ENCODE measurements at places on chromosomes 16 and 17.
A peak's percentile ranks its signal among the peaks of the same experiment; 100 is the strongest.

- DNase-seq = no peak
These were observed 8.0 kb downstream of the PSMD11 start for GRCh38 chr17:32452281-32452680.

DNA sequence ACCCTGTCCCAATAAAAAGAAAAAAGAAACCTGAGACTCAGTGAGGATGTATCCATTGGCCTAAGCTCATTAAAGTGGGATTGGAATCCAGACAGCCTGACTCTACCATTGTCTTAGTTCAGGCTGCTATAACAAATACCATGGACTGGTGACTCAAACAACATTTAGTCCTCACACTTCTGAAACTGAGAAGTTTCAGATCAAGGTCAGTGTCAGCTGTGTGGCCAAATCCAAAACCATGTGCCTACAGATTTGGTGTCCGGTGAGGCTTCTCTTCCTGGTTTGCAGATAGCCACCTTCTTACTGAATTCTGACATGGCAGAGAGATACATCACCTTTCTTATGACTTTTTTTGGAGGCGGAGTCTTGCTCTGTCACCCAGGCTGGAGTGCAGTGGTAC, 53.3 kb upstream of the KDM8 start:
- DNase-seq = no peak

DNA sequence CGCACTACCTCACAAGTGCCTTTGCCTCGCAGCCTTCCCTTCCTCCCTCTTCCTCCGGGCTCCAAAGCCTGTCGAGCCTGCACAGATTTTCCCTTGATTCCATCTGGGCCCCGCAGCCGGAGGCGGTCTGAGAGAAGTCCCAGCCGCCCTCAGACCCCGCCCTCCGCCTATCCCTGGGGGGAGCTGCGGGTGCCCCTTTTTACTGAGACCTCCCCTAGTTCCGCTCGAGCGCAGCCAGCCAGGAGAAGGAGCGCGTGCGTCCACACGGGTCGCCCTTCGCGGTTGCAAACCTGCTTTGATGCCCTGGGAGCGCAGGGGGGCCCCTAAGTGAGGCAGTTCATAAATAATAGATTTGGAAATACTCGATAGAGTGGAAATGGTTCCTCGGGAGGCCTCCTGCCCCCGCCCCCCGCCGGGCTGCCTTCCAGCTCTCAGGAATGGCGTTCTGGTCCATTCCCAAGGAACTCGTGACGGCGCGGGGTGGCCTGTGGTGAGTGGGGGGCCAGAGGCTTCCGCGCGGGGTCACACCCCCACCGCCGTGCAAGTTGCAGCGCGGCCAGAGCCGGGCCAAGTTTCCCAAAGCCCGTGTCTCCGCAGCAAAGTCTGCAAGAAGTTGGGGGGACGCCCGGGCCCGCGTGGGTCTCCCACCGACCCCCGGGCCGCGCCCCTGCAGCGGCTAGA, 610 bp downstream of the C16orf74 start:
- DNase-seq = no peak

GRCh38 chr17:49574945-49575678, 559 bp upstream of the NXPH3 start:
- no peak for DNase-seq

- no peak for DNase-seq
These were observed 7.0 kb upstream of the METTL22 start for GRCh38 chr16:8614435-8615029.

GRCh38 chr16:17515421-17516210, 44.9 kb upstream of the XYLT1 start:
- no peak for DNase-seq

DNA sequence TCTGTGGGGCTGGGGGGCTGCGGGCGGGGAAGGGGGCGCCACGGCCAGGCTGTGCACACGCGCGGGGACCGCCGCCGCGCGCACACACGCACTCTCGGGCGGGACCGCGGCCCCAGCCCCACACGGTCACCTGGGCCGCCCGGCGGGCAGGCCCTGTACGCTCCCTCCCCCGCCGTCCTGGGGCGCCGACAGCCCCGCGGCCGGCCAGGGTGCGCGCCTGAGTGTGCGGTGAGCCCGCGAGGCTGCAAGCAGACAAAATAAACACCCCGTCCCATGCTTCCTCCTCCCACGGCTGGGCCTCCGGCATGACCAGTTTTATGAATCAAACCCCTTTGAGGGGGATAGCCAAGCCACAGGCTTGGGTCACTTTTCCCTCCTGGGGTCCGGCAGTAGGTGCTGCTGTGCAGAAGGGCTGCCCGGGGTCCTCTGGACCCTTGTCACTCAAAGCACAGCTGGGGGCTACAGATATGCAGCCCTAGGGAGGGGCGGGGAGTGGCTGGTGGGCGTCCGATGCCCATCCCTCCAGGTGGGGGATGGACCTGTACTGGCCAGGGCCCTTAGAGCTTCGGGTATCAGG, 441 bp downstream of the VASN start:
- no peak for DNase-seq

DNA sequence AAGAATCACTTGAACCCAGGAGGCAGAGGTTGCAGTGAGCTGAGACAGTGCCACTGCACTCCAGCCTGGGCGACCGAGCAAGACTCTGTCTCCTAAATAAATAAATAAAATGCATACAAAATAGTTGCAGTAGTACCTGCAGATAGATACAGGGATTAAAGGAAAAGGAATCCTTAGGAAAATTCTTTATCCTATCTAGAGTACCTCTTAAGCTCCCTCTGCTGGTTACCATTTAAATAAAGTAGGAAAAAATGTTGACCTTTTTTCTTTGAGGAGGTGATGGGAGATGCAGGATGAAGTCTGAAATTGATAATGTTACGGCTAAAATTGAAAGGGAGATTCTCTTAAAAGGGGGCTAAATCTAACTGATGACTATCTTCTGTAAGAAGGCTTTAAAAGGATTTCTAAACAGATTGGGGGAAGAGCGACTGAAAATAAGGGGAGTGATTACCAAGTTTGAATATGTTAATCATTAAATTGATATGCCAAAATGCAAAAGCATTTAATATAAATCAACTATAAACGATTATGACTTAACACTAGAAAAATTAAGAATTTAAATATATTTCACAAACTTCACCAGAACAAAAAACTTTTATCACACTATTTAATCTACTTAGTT, 29.4 kb downstream of the C16orf87 start:
- peak; percentile 70 for DNase-seq

GRCh38 chr17:41196068-41196467, 6.4 kb downstream of the KRTAP9-1 start:
- no peak for DNase-seq

DNA sequence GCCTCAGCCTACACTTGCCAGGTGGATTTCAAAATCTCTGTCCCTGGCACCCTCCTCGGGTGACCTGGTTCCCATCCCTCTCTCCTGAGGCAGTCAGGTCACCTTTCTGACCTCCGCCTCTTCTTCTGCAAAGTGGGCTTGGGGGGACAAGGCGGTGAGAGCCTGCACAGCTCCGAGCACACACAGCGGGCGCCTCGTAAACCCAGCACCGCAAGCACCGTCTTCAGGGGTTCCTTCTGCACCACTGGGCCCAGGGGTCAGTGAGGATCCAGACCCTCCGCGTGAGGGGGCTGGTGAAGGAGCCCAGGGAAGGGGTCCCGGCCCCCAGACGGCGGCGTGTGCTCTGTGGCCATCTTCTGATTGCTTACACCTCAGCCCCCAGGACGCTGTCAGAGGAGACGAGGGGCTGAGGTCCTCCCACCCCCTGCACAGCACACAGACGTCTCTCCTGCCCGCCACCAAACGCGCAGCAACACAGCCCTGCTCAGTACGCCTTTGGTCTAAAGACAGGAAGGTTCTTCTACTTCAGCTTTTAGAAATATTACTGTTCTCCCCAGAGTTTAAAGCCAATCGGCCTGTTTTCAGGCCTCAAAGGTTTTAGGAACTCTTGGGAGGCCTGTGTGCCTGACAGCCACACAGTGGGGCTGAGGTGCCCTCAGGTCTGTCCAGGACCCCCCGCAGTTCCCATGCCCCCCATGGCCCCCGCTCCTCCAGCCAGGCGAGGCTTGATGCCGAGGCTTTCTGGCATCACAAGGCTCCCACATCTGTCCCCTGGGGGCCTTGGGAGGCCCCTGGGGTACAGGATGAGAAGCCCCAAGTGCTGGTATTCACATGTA, 2.7 kb downstream of the CBFA2T3 start:
- DNase-seq = no peak

- DNase-seq = no peak
These were observed 41.5 kb upstream of the ABCC12 start for GRCh38 chr16:48197294-48197693.

GRCh38 chr16:48971571-48972077, 310.0 kb downstream of the CBLN1 start:
- DNase-seq = no peak

DNA sequence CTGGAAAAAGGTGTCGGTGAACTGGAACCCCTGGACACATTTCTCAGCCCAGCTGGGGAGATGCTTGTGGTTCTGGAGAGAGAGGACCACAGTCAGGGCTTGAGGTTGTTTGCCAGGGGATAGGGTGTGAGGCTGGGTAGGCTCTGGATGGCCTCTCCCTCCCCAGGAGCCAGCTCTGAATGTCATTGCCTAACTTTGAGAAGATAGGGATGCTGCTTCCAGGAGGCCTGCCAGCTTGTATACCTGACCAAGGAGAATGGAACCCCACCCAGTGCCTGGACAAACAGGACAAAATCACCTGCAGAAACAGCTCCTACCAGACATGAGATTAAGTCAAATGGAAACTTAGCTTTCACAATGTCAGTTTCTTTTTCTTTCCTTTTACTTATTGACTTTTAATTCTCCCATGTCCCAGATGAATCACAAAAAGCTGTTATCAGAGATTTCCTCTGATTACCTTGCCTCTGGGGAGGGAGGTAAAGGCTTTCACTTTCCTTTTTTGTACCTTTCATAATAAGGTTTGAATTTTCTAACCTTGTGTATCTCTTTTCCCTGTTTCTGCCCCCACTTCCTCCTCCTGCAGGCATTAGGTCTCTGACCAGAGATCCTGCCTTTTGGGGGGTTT, 29.8 kb upstream of the PLLP start:
- DNase-seq = no peak

- no peak for DNase-seq
These were observed 4.3 kb upstream of the CCL7 start for GRCh38 chr17:34265711-34266110.

DNA sequence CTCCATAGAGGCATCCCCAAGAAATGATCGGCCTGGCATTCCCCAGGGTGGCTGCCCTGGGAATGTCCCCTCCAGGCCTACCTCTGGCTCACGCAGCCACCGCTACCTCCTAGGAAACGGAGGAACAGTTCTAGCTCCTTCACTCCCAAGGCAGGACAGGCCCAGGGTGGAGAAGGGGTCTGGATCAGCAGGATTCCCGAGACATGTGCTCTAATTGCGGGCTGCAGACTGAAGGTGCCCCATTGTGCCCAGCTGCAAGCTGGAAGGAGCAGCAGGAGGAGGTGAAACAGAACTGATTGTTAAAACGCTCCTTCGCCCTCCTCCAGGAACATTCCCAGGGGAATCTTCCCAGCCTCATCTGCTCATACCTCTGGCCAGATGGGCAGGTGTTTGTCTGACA, 40.8 kb downstream of the SCNN1G start:
- no peak for DNase-seq

GRCh38 chr17:78484271-78485246, 92.6 kb downstream of the DNAH17 start:
- DNase-seq = peak; percentile 41

DNA sequence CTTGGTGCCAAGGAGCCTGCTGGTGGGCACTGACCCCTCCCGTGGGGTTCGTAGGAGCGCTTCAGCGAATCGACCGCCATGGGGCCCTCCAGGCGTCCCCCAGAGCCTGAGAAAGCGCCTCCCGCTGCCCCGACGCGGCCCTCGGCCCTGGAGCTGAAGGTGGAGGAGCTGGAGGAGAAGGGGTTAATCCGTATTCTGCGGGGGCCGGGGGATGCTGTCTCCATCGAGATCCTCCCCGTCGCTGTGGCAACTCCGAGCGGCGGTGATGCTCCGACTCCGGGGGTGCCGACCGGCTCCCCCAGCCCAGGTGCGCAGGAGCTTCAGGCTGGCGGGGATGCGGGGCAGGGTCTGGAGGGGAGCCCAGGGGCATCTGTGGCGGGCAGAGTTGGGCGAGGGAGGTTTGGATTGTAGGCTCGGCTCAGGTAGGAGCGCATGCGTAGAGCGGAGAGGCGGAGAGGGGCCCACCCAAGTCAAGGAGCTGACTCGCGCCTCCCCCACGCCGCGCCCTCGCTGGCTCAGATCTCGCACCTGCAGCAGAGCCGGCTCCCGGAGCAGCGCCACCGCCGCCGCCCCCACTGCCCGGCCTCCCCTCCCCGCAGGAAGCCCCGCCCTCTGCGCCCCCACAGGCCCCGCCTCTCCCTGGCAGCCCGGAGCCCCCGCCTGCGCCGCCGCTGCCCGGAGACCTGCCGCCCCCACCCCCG, 19.8 kb downstream of the FMNL1 start:
- DNase-seq = no peak

GRCh38 chr16:69108064-69108904, 2.8 kb downstream of the HAS3 start:
- no peak for DNase-seq

GRCh38 chr17:75207760-75208159, 2.3 kb downstream of the NUP85 start:
- DNase-seq = no peak

DNA sequence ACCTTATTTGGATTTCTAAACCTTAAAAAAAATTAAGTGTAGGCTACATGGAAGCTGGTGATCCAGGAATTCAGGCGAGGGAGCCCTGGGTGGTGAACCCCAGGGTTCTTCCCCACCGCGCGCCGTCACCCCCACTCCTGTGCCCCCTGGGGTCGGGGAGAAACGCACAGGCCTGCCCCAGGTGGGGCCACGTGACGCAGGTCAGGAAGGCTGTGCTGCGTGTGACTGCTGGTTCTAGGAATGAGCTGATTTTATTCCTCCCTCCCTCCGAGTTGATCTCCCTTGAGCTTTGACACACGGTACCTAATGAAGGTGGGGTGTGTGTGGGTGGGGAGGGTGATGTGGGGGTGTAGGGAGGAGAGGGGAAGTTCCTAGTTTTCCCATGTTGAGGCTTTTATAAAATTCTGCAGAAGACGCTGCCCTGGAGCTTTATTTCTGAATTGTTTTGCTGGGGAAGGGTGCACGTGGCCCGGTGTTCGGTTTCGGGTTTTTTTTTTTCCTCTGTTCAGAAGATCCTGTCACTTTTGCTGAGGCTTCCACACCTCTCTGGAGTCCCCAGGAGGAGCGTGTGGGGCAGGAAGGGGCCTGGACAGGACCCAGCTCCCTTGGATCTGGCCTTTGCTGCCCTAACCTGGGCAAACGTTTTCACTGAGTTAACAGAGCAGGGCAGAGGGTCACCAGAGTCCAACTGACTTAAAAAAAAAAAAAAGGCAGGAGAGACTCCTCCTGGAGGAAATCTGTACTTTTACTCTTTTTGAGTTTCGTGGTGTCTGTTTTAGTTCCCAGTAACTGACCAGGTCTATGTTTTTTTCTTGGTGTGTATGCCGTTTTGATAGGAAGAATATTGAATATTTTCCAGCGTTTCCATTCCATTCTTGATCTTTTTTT, 55.8 kb upstream of the GSE1 start:
- no peak for DNase-seq

GRCh38 chr17:60545465-60546191, 19.6 kb upstream of the APPBP2 start:
- no peak for DNase-seq

- no peak for DNase-seq
These were observed 903.9 kb downstream of the CDH11 start for GRCh38 chr16:64217789-64218535.

All from SHP77 treated with DMSO at 0.1 percent for 48 hours (cell line).